ENCODE measurements at places on chromosomes 6 and 20.

DNA sequence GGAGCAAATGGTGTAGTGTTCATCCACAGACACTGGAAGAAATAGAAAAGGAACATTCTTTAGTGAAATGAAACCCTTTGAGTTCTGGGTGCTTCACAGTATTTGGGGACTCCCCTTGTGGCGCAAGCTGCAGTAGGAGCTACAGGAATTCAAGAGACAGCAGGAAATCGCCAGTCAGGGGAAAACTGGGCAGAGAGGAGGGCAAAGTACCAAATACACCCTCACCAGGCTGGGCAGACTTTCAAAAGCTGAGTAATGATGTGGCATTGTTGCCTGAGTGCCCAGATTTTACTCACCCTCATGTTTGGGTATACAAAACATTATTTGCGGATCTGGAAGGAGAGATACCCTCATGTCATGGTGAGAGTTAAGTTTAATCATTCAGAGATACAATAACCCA, 97.9 kb downstream of the SOD2 start:
- no peak for DNase-seq

- no peak for DNase-seq
Observed at GRCh38 chr20:14878676-14879019, 541.2 kb upstream of the FLRT3 start.

DNA sequence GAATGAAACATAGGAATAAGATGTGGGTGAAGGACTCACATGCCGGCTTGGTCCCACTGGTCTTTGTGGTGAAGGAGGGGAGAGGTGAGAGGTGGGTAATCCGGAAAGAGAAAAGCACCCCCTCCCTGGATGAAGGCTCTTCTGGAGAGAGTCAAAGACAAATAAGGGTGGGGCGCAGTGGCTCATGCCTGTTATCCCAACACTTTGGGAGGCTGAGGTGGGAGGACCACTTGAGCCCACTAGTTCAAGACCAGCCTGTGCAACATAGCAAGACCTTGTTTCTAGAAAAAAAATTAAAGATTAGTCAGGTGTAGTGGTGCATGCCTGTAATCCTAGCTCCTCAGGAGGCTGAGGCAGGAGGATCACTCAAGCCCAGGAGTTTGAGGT, 3.1 kb downstream of the LTB start:
- no peak for DNase-seq

GRCh38 chr20:1711266-1711665, 53.7 kb upstream of the SIRPG start:
- no peak for DNase-seq

DNA sequence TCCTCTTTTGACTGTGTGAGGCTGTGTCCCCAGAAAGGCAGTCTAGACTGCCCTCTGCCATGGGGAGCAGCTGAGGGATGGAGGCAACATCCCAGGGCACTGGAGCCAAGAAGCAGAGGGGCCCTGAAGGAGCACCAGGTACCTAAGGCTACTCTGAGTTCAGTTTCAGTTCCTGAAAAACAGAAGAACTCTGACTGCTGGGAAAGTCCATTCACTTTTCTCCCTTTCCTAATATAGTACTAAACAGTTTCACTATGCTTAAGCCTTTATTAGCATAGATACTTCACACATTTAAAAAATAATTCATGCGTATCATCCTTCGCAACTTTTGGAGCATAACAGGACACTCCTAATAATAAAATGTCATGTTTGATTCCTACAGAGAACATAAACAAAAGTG, 130.0 kb downstream of the FOXC1 start:
- DNase-seq, result no peak

- DNase-seq, result no peak
Observed at GRCh38 chr6:52330470-52330869, 31.5 kb upstream of the PAQR8 start.

DNA sequence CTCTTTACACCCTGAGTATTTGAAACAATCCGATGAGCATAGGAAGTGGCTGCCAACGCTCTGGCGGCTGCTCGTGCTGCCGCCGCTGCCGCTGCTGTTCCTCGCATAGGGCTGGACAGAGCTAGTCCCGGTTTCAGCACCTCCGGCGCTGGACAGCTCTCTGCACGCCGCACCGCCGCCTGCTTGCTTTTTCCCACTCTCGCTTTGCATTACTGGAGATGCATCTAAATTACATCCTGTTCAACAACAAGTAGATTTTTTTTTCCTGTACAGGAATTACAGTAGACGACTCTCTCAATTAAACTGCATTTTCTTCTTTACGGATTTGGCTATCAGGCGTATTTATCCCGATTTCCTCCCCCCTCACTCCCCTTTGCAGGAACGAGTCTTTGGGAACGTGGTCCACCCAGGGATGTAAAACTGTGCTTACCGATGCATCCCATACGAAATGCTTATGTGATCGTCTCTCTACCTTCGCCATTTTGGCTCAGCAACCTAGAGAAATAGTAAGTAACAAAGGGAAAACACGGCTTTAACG, 563.8 kb downstream of the LMBRD1 start:
- DNase-seq, result no peak
